ENCODE measurements at places on chromosomes 7 and 10.

DNA sequence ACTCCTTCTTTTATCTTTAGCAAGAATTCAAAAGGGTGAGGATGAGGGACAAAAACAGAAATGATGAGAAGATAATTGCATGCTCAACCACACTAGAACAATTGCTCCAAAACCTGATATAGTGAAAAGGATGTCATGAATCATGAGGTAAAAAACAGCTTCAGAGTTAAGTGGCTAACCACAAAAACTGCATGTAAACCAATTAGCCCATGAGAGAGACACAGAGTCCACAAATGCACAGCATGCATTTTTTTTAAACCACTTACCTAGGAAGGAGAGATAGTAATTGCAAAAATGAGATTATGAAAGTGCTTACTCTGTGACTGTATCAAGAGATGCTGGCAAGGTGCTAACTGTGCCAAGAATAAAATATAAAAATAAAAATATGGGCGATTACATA lies 132.9 kb downstream of the MBL2 start:
- no peak for DNase-seq

DNA sequence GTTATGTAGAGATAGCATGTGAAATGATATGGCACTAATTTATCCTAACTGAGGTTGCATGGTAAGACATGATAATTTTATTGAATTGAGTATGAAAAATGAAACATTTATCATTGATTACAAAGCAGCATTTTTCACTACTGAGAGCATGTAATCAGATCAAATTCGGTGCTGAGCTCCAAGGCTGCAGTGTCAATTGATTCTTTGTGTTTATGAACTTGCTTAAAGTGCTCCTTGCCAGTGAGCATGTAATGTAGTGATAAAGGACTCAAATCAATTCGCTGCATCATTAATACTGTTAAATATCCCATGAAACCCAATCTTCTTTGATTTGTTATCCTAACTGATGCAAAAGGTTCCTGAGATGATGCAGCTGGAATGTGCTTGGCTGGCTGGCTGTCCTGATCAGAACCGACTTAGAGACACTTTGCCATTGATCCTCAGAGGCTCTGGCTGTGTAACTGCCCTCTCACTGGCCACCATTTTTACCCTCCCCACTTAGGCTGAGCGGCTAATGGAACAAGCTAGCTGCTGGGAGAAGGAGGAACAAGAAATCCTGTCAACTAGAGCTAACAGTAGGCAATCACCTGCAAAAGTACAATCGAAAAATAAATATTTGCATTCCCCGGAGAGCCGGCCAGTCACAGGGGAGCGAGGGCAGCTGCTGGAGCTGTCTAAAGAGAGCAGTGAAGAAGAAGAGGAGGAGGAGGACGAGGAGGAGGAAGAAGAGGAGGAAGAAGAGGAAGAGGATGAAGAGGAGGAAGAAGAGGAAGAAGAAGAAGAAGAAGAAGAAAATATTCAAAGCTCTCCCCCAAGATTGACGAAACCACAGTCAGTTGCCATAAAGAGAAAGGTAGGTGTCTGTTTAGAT lies 89.8 kb upstream of the SAMD8 start:
- no peak for DNase-seq

GRCh38 chr10:93815304-93816096 lies 57.8 kb downstream of the LGI1 start:
- DNase-seq, result no peak

DNA sequence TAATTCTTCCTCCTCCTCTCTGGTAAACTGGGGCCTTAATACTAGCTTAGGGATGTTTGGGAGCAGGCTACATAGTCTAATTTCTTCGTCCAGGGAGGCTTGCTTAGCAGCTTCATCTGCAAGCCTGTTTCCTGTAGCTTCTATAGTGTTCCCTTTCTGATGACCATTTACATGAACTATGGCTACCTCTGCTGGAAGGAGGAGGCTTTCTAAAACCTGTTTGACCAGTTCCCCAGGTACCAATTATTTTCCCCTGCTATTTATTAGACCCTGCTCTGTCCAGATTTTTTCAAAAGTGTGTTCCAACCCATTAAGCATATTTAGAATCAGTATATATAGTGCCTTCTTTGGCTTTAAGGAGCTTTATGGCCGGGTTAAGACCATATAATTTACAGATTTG lies 38.8 kb upstream of the DNAH11 start:
- no peak for DNase-seq

GRCh38 chr10:73867126-73867807 lies 7.1 kb downstream of the CAMK2G start:
- DNase-seq, result no peak

GRCh38 chr7:55140941-55141278 lies 122.1 kb downstream of the EGFR start:
- DNase-seq, result no peak

DNA sequence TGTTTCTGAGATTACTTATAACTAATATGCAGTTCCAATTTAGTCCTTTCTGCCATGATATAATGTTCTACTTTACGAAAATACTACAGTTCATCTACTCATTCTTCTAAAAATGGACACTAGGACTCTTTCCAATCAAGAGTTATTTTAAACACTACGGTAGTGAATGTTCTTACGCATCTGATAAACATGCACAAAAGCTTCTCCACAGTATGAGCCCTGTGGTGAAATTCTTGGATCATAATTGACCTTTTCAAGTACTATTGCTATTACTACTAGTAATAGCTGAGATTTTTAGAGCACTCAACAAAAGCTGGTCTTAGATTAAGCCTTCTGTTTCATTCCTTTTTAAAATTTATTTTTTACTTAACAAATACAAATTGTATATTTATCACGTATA lies 106.4 kb downstream of the CH25H start:
- no peak for DNase-seq

DNA sequence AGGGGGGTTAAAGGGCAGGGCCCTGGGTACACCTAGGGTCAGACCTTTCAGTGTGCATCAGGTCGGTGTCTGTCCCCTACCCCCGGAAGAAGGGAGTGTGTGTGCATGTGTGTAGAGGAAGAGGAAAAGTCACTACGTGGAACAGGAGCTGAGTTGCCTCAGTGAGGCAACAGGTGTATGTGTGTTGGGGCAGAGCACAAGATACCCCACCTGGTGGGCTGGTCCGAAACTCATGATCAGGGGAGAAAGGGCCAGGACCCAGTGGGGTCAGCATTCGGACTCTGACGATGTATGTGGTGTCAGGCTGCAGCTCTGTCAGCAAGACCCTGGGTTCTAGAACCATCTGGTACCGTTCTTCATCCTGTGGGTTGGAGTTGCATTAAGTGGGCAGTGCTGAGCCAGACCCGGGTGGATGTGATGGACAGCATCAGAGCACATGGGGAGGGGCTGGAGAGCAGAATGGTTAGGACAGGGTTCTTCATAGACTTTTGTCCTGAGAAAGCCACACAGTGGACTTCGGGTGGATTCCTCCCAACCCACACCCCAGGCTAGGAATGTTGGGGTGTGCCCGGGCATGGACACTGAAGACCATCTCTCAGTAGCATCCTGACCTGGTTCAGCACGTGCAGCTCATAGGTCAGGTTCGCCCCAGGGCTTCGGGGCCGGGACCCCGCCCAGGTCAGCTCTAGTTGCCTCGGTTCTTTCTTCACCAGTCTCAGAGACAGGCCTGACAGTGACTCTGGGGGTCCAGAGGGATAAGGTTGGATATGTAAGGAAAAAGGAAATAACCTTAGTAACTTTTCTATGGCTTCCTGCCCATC lies 10.7 kb downstream of the EPHA1 start:
- no peak for DNase-seq

GRCh38 chr7:131957338-131958020 lies 401.1 kb upstream of the PODXL start:
- peak; percentile 73 for DNase-seq

DNA sequence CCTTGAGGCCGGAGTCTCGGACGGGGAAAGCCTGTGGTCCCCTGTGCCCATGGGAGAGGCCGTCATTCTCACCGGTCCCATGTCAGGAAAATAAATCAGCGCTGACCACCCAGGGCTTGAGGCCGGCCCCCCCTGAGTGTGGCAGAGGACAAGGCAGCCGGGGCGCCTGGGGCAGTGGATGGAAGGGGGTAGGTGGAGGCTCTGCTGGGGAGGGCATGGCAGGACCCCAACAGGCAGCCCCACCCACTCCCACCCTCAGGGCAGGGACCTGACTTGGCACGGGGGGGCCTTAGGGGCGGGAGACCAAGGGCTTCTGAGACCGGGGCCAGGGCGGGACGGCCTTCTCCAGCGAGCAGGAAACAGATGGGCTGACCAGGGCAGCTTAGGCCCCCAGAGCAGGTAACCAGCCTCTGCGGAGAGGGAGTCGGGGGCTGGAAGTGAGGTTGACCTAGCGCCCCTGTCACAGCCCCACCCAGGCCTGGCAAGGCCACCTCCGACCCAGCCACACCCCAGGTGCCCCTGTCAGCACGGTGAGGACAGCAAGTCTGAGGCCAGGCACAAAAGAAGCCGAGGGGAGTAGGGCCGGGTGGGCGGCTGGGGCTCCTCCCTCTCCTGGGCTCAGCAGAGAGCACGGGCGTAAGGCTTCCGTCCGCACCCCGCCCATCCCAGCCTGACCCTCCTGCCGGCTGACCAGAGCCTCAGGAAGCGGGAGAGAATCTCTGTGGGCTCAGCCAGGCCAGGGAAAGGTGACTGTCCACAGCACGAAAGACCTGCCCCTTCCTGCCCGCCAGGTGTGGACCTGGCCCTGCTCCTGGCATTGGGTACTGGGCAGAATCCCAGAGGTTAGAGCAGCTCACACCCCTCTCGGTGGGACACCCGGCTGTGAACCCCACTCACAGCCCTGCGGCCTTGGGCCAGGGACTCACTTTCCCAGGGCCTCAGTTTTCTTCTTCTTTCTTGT lies 87.4 kb downstream of the FOXL3 start:
- DNase-seq, result no peak

GRCh38 chr10:51427758-51428157 lies 271.6 kb downstream of the CSTF2T start:
- peak; percentile 14 for DNase-seq

DNA sequence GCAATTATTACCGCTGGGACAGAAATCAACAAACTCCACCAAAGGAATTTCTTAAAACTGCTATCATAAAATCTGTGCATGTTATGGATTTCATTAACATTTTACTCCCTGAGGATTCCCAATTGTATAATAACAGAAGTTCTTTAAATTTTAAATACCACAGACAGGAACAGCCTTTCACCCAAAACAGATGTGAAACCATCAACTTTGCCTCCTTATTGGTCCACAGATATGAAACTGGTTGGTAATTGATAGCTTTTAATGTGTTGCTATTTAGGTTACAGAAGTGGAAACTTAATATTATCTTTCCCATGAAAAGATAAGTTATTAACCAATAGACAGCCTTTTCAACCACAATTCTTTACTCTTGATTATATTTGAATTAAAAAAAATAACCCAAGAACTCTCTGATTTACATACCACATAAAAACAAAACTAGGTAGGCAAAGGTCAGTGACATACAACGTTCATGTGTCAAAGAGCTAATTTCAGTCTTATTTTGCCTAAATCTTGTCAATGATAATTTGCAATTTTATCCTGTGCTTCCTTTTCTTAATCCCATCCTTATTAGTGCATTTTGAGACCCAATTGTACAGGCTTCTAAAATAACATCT lies 90.0 kb downstream of the NRP1 start:
- DNase-seq, result no peak

- DNase-seq, result no peak
These were observed 539.5 kb downstream of the SUGCT start for GRCh38 chr7:40674316-40674715.

DNA sequence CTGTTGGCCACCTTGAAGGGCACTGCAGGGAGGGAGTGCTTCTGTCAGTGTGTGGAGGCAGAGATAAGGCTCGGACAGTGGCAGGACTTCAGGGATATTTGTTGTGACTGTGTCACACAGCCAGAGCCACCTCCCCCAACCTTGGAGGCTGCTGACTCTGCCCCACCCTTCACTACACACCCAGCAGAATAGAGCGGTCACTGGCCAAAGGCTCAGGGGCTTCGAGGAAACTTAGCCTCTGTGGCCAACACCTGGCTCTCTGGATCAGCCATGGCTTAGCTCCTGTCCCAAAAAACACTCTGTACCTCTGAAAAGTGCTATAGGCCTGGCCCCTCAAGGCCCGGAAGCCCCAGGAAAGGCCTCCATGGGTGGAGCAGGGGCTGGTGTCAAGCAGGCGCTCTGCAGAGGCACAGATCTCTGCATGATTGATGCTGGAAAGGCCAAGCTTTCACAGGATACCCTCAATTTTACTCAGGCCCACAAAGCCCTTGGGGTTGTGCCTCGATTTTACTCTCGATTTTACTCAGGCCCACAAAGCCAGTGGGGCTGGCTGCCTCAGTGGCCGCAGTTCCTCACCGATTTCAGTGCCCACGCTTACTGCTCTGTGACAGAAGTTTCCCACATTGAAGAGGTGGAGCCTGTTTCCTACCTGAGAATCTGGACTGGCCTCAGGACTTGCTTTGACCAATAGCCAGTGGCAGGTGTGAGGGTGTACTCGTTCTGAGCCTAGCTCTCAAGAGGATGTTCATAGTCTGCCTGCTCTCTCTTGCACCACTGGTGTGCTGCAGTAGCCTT lies 113.2 kb upstream of the GPR26 start:
- no peak for DNase-seq

DNA sequence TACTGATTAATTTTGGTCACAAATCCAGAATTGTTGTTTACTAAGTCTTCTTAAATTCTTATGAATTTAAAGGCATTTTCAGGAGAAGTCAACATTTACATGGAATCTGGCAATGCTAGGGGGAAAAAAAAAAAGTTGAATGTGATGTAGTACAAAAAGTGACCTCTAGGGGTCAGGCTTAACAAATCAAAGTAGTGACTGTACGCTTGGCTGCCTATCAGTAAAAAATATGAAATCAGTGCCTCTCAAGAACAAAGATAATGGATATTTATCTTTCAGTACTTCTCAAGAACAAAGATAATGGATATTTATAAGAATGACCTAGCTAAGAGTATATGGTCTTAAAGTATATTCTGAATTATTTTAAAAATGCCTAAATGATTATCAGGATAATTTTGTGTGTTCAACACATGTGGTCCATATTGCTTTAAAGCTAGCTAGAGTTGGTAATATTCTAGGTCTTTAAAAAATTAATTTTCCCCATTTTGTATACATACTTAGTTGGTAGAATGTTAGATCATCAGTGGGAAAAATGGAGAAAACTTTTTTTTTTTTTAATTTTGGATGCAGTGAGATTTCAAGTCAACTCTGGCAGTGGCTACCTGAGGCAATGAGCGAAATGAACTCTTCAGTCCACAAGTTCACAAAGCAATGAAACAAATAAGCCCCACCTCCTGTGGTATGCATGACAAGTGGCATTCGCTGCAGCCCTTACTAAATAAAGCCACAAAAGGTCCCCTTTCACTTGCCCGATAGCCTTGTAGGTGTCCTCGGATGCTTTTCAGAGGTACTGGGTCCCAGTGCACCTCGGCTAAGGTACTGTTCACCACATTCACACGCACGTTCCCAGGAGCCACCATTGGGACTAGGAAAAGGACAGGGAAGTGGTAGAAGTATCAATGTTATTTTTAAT lies 51.2 kb upstream of the LAMB4 start:
- DNase-seq, result peak; percentile 51

Measured in kidney glomerular epithelial cell (primary cell).